ENCODE measurements at places on chromosomes 5 and 9.

- DNase-seq, result no peak
Measured at GRCh38 chr5:606061-606460, 6.1 kb upstream of the CEP72 start.

DNA sequence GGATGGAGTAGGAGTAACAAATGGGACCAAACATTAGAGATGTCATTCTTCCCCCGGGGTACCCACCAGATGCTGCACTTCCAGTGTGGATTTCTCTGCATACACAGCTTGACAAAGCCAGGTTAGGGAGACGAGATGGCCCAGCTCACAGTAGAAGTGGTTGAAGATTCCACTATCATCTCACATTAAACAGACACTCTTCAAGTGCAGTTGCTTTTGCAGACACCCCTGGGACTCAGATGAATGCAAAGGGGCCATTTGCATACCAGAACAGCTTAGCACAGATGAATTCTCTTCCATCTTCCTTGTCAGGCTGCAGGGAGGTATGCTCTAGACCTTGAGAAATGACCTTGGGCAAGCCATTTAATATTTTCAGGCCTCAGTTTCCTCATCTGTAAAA lies 12.6 kb upstream of the C5orf58 start:
- DNase-seq, result no peak

DNA sequence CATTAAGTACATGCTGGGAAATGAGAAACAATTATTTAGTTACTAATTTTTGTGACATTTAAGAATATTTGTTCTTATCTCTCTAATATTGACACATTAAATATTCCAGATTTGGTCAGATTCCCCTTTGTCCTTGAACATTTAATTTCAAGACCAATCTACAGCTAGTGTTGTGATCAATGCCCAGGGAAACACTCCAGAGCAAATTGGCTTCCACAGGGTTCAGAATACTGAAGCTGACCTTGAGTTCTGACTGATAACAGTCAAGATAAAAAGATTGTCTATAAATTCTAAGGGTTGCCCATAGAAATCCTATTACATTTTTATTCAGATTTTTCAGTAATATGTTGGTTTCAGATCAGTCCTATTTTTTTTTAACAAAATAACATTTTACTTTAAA lies 31.3 kb downstream of the ZFYVE16 start:
- DNase-seq, result no peak

GRCh38 chr9:136546697-136547501 lies 1.1 kb upstream of the NOTCH1 start:
- peak; percentile 60 for DNase-seq

GRCh38 chr9:131021785-131022184 lies 12.8 kb downstream of the LAMC3 start:
- no peak for DNase-seq

GRCh38 chr5:39411061-39411460 lies 13.7 kb downstream of the DAB2 start:
- DNase-seq, result no peak

GRCh38 chr5:114332925-114333324 lies 28.9 kb upstream of the KCNN2 start:
- no peak for DNase-seq

GRCh38 chr5:123091298-123092222 lies 2.5 kb downstream of the PRDM6 start:
- peak; percentile 5 for DNase-seq

GRCh38 chr9:18632632-18633403 lies 158.9 kb downstream of the ADAMTSL1 start:
- peak; percentile 68 for DNase-seq

GRCh38 chr5:9351546-9351945 lies 194.3 kb downstream of the SEMA5A start:
- DNase-seq, result no peak

- no peak for DNase-seq
Measured at GRCh38 chr5:9425710-9426109, 120.2 kb downstream of the SEMA5A start.

- DNase-seq, result peak; percentile 56
Measured at GRCh38 chr5:174311531-174312269, 266.2 kb downstream of the NSG2 start.

GRCh38 chr9:98108531-98109031 lies 10.4 kb downstream of the TRIM14 start:
- DNase-seq, result no peak

GRCh38 chr5:78888580-78889368 lies 96.3 kb downstream of the ARSB start:
- no peak for DNase-seq

DNA sequence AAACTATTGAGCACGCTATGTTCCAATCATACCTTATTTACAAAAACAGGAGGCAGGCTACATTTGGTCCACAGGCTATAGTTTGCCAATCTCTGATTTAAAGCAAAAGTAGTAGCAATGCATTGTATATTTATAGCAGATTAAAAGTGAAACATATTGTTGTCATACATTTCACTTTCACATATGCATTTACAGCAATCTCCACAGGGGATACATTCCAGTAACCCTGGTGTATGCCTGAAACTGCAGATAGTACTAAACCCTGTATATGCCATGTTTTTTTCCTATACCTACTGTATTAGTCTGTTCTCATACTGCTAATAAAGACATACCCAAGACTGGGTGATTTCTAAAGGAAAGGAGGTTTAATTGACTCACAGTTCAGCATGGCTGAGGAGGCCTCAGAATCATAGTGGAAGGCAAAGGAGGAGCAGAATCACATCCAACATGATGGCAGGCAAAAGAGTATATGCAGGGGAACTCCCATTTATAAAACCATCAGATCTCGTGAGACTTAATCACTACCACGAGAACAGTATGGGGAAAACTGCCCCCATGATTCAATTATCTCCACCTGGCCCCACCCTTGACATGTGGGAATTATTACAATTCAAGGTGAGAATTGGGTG lies 5.9 kb upstream of the CSF1R start:
- DNase-seq, result no peak

DNA sequence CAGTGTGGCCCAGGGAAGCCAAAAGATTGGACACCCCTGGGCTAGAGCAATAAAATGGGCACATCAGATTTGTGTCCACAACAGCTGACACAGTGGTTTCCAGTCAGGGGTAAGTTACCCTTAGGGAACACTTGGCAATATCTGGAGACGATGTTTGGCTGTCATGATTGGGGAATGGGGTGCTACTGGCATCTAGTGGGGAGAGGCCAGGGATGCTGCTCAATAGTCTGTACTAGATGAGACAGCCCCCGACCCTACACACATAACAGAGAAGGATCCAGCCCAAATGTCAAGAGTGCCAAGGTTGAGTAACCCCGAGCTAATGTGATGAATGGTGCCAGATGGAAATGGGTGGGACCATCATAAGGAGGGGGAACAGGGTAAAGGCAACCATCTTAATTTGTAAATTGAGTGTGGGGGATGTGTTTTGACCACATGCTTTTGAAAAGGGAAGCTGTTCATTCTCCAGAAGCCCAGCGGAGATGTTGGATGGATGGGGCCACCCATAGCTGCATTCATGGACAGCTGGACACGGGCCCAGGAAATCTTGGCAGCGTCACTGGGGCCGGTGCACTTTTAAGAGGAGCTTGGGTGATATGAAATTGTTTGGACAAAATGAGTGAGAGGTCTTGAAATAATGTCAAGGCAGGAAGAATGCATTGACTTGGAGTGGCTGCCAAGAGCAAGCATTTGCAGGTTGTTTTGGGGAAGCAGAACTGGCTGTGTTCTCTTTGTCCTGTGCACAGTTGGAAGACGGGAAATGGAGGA lies 33.4 kb downstream of the SYK start:
- no peak for DNase-seq

DNA sequence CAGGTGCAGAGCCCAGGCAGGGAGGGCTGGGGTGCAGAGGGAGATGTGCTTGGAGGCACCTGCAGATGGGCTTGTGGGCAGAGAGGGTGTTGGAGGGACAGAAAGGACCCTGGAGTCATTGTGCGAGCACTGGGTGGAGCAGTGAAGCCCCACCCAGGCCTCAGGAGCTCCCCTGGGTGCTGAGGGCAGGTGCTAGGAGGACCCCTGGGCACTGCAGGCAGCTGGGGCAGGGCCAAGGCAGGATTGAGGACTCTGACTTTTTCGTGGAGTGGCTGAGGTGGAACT lies 10.3 kb upstream of the SLC6A18 start:
- no peak for DNase-seq

- no peak for DNase-seq
Measured at GRCh38 chr5:51895834-51896233, 512.6 kb downstream of the ISL1 start.

- no peak for DNase-seq
Measured at GRCh38 chr5:153066281-153066680, 424.2 kb upstream of the GRIA1 start.

DNA sequence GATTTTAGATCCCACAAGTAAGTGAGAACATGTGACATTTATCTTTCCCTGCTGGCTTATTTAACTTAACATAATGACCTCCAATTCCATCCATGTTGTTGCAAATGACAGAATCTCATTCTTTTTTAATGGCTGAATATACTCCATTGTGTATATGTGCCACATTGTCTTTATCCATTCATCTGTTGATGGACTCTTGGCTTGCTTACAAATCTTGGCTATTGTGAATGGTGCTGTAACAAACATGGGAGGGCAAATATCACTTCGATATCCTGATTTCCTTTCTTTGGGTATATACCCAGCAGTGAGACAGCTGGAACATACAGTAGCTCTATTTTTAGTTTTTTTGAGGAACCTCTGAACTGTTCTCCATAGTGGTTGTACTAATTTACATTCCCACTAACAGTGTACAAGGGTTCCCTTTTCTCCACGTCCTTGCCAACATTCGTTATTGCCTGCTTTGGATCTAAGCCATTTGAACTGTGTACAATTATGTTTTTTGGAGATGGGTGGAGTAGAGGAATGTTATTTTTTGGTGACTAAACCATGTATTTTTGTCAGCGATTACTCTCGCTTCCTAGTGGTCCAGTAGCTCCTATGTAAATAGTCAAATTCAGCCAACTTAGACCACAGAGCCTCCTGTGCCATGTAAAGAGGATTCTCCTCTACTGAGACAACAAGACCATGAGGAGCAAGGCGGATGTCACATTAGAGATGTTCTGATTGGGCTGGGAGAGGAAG lies 60.6 kb downstream of the TNFSF15 start:
- no peak for DNase-seq

GRCh38 chr9:4130166-4130565 lies 169.7 kb downstream of the GLIS3 start:
- no peak for DNase-seq

- no peak for DNase-seq
Measured at GRCh38 chr9:14937216-14937615, 27.0 kb upstream of the FREM1 start.

- DNase-seq, result no peak
Measured at GRCh38 chr9:36897478-36897877, 136.6 kb downstream of the PAX5 start.

DNA sequence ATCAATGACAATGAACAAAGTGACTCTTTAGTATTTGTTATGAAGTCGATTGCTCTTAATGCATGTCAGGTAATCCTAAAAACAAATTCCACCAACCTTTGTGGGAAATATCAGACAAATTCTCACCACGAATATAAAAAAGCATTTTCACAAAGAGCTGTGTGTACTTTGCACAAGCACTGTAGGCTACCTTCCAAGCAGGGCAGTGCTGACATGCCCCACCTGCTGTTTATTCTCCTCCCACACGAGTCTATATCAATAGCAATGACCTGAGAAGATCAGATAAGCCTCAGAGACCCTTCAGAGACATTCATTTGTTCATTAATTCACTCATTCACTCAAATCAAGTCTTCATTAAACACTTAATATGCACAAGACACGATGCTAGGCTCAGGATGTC lies 469.1 kb downstream of the ZSWIM6 start:
- DNase-seq, result no peak

GRCh38 chr9:110640736-110641135 lies 27.9 kb upstream of the MUSK start:
- DNase-seq, result peak; percentile 22

DNA sequence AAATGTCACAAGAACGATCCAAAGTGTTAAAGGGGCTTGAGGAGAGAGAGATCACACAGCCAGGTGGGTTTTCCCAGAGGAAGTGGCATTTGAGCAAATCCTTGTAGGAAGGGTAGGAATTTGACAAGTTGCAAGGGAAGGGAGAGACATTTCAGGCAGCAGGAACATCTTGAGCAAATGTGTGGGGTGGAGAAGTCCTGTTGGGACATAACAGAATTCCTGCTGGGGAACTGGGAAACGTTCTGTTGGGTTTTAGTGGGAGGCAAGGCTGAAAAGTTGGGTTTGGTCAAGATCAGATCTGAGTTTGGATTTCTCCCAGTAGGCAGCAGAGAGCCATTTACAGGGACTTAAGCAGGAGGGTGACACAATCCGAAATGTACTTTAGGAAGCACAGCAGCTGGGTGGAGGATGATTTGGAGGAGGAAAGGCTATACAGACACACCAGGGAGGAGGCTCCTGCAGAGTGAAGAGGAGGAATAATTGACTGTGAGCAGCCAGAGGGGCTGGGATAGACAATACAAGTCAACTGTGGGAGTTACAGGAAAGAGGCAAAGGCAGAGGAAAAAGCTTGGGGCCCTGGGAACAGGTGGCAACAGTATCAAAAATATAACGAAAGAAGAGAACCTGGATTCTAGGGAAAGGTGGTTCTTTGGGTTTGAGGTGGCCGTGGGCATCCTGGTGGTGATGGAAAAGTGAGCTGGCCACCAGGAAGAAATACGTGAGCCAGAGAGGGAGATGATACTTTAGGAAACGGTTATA lies 3.1 kb upstream of the ZSWIM6 start:
- no peak for DNase-seq

DNA sequence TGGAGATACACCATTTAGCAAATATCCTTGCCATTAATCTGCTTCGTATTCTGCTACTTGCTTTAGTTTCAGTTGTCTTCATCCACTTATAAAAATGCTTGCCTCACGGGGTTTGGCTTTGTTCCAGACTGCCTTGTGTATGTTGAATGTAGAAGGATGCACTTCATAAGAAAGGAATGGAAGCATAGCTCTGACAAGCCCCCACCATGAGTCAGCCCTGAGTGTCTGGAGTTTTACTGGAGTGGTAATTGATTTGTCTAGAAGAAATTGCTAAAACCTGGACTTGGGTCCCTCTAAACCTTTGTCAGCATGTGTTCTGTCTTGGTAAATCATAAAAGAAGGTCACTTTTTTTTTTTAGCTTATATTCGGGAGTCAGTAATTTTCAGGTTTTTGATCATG lies 4.6 kb downstream of the TEX48 start:
- DNase-seq, result peak; percentile 79

DNA sequence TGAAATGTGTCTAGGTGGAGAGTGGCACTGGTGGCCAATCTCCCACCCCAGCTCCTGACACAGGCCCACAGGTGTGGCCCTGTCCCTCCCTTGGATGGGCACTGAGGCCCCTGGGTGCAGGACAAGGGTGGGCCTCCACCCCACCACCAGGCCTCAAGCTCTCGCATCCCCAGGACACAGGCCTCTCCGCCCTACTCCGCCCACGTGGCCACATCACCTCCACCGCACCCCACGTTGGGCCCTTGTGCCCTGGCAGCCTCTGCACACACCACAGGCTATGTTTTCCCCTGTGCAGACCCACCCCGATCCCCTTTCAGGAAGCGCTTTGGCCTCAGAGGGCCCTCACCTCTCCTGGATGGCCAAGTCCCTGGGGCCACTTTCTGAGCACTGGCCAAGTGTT lies 54.7 kb downstream of the SECISBP2 start:
- DNase-seq, result no peak

- DNase-seq, result no peak
Measured at GRCh38 chr9:129384491-129385210, 206.6 kb upstream of the IER5L start.
